ENCODE measurements at places on chromosomes 6 and 20.
A peak's percentile ranks its signal among the peaks of the same experiment; 100 is the strongest.

GRCh38 chr20:18943542-18943941, 130.0 kb downstream of the SCP2D1 start:
- DNase-seq, result no peak

DNA sequence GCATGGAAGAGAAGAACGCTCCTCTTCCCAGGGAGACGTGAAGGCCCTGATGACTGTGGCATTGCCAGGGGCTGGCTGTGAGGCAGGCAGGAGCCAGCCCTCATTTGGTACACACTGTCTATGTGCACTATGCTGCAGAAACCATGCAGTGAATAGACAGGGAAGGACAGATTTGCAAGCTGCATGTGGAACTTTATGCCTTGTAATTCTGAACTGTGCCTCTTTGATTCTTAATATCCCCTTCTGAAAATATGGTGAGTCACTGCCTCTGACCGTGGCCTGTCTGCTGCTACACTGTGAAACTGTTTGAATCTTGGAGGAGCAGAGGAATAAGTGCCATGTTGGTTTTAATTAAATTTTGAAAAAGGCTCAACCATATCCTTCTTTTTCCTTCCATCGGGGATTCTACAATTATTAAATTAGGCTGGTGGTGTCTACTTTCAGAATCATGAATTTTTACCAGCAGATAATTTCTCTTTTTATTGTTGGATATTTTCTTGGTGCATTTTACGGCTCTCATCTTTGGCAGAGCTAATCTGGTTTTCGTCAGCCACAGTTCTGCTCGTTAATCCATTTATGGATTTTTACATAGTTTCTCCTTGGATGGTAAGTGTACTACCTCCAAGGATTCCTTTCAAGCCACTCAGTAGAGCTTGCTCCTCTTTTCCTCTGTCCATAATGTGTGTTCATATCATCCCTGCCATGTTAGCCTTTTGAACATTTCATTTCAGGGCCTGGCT, 301.0 kb upstream of the SLC35B3 start:
- DNase-seq, result no peak

DNA sequence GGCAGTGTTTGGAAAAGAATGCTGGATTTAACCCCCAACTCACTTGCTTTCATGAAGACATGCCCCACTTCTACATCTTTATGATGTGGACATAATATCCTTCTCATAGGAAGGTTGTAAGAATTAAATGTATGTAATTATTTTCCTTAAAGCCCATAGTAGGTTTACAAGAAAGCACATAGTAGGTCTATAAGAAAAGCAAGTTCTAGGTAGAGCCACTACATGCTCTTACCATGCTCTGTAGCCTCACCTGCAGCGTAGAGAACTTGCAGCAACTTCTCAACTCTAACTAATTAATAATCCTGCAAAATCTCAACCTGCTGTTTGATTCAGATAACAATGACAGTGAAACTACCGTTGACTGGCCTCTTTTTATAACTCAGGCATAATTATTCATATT, 288.4 kb downstream of the TSHZ2 start:
- DNase-seq, result no peak

DNA sequence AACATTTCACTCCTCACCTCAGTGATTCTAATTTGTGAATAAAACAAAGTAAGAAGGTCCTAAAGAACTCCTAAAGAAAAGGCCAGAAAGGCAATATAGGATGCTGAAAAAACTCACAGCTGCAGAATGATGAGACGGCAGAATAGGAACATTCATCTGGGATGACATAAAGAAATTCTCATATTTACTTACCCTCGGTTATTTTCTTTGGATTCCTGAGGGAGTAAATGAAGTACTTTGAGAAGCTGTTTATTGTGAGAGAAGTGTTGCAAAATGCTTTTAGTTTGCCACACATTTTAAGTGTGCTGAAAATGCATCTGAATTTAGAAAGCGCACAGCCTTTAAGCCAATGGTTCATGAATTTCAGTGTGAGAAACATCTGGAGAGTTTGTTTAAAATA, 35.7 kb upstream of the RBL1 start:
- no peak for DNase-seq

GRCh38 chr20:10671919-10672623, 1.7 kb downstream of the JAG1 start:
- DNase-seq, result peak; percentile 93

DNA sequence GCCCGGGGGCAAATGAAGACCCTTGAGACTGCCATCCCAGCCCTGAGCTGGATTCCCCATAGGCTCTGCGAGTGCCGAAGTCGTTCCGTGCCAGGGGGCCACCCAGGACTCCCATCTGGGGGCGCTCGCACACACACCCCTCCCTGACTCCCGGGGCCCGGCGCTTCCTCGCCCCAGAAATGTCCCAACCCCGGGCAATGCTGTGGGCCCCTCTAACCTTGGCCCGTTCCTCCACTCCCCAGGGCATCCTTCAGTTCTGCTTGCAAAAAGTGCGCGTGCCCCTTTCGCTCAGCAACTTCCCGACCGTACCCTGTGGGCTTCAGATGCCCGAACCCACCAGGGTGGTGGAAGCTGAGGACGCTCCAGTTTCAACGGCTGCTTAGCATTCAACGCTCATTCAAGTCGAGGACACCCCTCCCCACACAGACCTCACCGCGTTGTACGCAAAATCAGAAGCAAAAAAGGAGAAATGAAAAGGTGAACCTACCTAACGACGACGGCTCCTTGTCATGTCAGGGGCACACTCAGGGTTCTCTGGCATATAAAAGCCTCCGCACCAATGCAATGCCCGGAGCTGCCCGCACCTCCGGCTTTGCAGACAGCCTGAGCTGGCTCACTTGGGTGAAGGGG, 25.3 kb downstream of the RIPOR2 start:
- peak; percentile 30 for DNase-seq

GRCh38 chr20:9015984-9016324, 52.9 kb upstream of the PLCB4 start:
- no peak for DNase-seq

DNA sequence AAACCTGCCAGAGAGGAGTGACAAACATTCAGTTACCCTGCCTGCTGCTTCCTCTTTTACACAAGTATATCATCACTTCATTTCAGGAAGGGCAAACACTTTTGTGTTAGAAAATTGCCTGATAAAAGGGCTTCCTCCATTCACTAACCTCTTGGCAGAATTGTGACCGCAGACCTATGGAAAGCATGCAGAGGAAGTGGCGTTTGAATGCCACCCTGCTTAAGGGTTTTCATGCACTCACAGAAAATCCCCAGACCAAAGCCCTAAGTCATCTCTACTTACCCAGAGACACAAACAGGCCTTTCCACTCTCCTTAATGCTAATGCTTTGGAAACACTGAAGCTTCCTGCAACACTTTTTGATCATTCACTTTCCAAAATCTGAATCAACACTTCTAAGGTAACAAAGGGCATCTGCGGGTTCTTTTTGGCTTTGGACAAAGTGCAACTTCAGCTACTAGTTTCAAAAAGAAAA, 22.1 kb upstream of the RALGAPA2 start:
- no peak for DNase-seq

DNA sequence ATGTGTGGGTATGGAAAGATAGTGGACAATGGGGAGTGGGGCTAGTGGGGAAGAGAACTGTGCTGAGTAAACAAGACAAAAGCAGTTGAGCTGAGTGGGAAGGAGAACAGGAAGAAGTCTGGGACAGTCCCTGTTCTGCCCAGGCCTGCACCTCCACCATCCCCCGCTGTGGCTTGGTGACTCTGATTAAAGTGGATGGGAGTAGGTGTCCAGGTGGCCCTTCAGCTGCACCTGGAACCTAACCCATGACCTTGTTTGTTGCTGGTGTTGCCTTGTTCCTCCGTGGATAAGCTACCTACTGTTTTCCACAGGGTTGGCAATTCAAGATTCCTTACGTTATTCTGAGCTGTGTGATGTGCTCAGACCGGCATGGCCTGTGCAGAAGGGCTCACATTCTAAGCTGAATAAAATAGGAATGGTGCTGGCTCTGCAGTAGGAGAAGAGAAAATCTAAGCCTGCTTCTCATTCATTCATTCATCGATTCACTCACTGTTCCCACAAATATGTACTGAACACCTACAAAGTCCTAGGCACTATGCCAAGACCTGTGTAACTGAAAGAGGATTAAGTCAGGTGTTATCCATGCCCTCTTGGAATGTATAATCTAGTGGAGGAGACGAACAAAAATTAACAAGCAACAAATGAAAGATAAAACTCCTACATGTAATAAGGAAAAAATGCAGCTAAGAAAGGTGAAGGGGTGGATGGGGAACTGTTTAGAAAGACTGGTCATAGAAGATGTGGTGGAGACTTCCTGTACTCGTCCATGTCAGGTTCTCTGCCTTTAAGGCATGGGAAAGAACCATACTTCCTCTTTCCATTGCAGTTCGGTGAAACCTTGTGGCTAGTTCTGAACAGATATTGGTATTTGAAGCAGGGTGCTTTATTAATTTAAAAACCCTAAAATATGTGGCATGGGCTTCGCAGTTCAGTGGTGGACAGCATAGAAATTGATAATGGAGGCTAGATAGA, 10.1 kb upstream of the CALHM6 start:
- no peak for DNase-seq

- no peak for DNase-seq
These were observed 119.9 kb downstream of the FOXA2 start for GRCh38 chr20:22464312-22465003.

DNA sequence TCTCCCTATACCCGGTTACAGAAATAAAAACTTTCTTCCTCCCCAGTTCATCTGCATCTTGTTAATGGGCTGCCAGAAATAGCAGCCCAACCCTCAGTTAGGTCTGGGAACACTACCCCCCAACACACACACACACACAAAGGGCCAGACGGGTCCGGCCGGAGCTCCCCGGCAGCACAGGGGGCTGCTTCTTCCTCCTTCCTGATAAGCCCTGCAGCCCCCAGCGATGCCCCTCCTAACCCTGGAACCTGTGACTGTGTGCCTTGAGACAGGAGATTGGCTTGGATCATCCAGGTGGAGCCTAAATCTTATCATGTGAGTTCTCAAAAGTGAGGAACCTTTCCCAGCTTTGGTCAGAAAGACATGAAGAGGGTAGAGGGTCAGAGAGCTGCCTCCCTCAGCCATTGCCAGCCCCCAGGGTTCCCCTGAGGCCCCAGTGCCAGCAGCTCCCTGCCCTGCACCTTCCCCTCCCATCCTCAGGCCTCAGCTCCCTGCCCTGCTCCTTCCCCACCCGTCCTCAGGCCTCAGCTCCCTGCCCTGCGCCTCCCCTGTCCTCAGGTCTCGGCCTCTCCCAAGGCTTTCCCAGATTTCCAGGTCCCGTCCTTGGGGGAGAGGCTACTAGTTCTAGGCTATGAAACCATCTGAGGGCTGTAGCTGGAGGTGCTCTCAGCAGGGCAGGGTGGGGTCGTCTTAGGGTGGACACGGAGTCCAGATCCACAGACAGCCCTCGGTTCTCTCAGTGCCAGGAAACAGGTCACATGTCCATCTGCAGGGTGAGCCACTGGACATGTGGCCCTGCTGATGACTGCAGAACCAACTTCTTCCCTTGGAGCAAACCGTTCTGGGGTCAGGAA, 34.5 kb upstream of the CST7 start:
- DNase-seq, result no peak
